ENCODE measurements at places on chromosomes 1 and 21.

DNA sequence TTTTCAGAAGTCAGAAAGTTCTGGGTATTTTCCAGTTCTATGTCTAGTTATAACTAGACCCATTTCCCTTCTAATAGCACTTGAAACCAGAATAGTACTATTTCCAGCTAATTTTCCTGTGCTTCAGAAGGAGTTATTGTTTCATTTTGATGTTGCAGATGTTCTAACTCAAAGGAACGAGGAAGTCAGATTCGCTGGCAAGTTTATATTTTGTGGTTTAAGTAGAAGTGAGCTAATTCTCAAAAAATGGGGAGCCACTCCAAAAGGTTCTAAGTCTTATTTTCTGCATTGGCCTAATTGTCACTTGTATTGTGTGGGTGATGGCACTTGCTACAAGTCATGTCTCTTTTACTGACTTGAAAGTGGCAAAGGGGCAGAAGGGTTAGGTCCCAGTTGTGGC, 18.1 kb downstream of the CCDC185 start:
- no peak for DNase-seq

GRCh38 chr1:32172621-32173245, 6.7 kb upstream of the TXLNA start:
- DNase-seq, result no peak

- DNase-seq, result no peak
Observed at GRCh38 chr1:153057375-153057774, at the start of gene SPRR2A. SPRR2A (minus strand) TSS chr1:153057512; CDS start chr1:153056735, 777 bp downstream.

GRCh38 chr1:106705971-106706370, 350.5 kb upstream of the PRMT6 start:
- no peak for DNase-seq

DNA sequence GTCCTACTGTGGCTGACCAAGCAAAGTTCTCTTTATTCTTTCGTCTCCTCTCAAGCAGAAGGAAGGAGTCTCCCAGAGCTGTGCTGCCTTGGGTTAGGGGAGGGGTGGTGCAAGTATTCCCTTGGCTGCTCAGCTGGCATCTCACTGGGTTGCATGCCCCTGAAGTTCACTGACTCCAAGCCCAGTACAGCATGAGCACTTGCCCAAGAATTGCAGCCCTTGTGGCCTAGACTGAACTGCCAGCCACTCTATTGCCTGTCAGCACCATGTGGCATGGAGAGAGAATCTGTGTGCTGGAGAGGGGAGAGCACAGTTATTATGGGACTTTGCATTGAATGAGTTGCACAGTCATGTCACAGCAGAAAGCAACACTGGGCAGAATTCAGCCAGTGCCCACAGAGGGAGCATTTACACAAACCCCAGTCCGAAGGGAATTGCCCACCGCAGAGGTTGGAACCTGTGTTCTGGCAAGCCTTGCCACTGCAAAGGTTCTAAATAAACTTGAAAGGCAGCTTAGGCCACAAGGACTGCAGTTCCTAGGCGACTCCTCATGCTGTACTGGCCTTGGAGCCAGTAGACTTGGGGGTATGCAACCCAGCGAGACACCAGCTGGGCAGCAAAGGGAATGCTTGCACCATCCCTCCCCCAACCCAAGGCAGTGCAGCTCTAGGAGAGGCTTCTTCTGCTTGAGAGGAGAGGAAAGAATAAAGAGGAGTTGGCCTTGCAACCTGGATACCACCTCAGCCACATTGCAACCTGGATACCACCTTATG, 28.8 kb downstream of the DR1 start:
- DNase-seq, result no peak

- DNase-seq, result no peak
Observed at GRCh38 chr21:45983981-45984551, 2.5 kb downstream of the COL6A1 start.

DNA sequence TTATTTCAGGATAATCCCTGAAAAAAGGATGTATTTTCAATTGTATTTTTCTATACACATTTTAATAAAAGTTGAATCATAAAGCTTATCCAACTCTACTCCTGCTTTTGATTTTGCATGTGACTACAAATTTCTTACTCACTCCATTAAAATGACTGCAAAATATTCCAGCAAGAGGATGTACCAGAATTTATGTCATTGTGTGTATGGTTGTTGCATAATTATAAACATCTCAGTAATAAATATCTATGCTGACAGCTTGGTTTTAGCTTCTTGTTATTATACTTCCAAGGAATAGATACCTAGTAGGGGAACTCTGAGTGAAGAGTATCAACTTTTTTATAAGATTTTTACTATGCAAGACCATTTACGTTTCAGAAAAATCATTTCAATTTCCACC, 463.2 kb upstream of the RUNX1 start:
- no peak for DNase-seq

DNA sequence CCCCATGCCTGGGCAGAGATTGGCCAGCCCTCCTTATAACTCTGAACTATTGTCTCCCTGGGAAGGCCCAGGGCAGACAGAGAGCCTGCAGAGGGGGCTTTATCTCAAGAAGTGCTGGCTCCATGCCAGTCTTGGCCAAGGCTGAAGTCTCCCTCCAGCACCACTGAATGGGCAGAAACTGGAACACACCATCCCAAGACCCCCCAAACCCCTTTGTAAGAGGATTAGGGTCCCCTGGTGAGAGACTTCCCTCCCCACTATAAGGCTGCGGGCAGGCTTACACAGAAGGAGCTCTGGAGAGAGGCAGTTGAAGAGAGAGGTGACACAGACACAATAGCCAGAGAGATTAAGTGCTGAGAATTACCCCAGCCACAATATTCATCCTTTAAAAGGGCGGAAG, 97.2 kb downstream of the NAV1 start:
- no peak for DNase-seq

DNA sequence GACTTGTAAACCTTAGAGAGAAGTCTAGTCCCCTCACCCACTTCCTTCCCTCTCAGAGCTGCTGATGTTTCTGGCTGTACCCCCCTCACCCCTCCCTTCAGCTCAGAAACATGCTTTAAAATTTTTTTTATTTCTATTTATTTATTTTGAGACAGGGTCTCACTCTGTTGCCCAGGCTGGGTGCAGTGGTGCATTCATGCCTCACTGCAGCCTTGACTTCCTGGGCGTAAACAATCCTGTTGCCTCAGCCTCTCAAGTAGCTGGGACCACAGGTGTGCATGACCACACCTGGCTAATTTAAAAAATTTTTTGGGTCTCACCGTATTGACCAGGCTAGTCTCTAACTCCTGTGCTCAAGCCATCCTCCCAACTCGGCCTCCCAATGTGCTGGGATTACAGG, 2.9 kb upstream of the WNT2B start:
- no peak for DNase-seq

DNA sequence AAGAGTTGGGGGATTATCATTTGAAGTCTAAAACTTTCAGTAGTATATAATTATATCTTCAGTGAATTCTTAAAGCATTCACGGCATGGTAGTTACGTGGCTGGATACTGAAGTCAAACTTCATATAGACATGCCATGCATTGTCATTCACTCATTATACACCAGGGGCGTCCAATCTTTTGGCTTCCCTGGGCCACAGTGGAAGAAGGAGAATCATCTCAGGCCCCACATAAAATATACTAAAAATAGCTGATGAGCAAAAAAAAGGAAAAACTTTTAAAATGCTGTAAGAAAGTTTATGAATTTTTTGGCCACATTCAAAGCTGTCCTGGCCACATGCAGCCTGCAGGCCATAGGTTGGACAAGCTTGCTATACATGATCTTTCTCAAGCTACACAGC, 43.8 kb downstream of the DENND1B start:
- no peak for DNase-seq

DNA sequence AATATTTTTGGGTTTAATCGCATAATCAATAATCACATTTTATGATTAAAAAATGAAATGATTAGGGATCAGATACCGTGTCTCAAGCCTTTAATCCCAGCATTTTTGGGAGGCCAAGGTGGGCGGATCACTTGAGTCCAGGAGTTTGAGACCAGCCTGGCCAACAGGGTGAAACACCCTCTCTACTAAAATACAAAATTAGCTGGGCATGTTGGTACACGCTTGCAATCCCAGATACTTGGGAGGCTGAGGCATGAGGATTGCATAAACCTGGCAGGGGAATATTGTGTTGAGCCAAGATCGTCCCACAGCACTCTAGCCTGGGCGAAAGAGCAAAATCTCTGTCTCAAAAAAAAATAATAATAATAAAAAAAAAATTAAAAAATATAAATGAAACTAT, 1581.4 kb downstream of the KCNT2 start:
- no peak for DNase-seq

DNA sequence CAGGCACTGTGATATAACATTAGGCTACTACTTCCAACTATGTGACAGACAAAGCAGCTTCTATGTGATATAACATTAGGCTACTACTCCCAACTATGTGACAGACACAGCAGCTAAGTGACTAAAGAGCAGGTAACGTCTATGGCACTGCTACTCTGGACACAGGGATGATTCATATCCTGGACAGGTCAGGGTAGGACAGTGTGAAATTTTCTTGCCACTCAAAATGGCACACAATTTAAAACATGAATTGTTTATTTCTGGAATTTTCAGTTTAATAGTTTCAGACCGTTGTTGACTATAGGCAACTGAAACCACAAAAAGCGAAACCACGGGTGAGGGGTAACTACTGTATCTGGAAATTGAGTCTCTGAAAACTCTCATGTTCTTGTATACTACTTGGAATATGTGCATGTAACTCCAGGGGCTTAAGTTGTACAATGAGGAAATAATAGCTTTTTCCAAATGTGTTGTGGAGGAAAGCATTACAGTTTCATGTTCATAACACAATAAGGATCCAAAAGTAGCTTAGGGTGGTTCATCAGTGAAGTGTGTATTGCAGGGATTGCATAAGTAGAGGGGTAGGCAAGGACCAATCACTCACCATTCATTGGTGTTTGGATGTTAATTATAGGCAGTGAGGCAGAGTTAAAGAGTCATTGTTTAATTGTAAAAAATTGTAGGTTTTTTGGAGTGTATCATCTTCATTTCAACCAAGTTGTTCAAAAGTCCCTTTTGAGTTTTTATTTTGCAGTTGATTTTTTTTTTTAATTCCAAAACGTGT, 5.3 kb downstream of the DTL start:
- no peak for DNase-seq

DNA sequence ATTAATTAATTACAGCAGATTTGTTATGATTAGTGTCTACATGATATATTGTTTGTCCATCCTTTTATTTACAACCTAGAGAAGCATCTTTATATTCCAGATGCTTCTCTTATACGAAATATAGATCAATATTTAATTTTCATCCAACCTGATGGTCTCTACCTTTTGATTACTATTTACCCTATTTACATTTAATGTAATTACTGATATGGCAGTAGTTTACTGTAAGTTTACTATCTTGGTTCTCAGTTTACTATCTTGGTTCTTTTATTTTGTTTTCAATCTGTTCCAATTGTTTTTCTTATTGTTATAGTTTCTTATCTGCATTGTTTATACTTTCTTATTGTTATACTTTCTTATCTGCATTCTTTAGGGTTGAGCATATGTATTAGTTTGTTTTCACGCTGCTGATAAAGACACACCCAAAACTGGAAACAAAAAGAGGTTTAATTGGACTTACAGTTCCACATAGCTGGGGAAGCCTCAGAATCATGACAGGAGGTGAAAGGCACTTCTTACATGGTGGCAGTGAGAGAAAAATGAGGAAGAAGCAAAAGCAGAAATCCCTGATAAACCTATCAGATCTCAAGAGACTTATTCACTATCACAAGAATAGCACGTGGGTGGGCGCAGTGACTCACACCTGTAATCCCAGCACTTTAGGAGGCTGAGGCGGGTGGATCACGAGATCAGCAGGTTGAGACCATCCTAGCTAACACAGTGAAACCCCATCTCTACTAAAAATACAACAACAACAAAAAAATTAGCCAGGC, 28.9 kb downstream of the FAF1 start:
- DNase-seq, result no peak

GRCh38 chr21:14383596-14384180, 742 bp upstream of the HSPA13 start:
- DNase-seq, result no peak

DNA sequence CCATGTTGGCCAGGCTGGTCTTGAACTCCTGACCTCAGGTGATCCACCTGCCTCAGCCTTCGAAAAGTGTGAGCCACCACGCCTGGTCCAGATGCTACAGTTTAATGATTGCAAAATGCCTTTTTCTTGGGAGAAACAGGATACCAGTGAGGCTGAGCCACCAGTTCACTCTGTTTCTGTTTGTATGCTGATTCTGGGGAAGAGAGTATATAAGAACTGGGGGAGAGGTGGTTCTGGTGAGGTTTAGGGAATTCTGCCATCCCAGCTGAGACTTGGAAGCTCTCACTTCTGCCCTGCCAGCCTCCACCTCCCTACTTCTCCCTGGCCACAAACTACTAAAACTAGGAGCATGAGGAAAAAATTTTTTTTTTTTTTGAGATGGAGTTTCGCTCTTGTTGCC, 8.1 kb upstream of the PMF1 start:
- DNase-seq, result no peak

GRCh38 chr1:36132029-36132428, 7.0 kb upstream of the COL8A2 start:
- no peak for DNase-seq

- DNase-seq, result no peak
Observed at GRCh38 chr1:113742515-113742914, 16.8 kb downstream of the PHTF1 start.

DNA sequence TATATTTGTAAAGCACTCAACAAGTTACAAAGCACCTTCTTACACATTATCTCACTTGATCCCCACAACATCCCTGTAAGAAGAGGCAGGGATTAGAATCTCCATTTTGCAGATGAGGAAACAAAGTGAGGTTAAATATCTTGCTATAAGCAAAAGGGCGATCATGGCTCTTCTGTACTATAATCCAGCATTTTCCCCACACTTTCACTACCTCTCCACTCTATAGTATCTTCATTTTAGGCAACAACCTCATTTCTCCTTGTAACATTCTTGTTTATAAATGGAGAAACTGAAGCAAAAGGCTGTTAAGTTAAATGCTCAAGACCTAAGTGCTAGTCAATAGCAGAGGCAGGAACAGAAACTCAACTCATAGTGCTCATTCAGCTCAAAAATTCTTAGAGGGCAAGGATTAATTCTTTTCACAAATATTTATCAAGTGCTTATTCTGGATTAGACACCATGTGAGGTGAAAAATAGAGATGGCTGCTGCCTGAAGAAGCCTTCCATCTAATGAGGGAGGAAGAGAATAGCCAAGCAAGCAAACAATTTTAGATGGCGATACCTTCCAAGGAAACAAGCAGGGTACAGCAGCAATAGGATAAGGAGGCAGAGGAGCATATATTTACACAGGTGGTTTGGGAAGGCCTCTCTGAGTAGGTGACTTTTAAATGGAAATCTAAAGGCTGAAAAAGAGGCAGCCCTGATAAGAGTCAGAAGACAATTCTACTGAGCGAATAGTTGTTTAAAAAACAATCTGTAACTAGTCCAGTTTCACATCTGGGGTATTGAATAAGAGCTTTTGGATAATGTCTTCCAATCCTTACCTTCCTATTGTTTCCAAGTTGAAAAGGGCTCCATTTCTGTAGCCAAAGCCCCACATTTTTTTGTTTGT, 3.5 kb downstream of the ERRFI1 start:
- DNase-seq, result no peak

Measured in neural crest cell (in vitro differentiated cells).